ENCODE measurements at places on chromosomes 6 and 20.
A peak's percentile ranks its signal among the peaks of the same experiment; 100 is the strongest.

DNA sequence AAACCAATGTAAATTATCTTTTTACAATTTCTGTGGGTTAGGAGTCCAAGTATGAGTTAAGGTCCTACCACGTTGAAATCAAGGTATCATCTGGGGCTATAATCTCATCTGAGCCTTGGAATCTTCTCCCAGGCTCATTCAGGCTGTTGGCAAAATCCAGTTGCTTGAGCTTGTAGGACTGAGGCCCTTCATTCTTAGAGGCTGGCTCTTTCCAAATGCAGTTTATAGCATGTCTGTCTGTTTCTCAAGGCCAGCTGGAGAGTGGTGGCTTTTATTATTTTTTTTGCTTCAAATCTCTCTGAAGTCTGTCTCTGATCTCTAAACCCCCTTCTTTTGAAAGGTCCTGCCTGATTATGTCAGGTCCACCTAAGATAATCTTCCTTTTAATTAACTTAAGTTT, 177.2 kb upstream of the ASCC3 start:
- no peak for DNase-seq

- DNase-seq: no peak
Observed at GRCh38 chr6:15304337-15305042, 58.6 kb downstream of the JARID2 start.

- no peak for DNase-seq
Observed at GRCh38 chr6:45930420-45931040, 85.1 kb downstream of the CLIC5 start.

DNA sequence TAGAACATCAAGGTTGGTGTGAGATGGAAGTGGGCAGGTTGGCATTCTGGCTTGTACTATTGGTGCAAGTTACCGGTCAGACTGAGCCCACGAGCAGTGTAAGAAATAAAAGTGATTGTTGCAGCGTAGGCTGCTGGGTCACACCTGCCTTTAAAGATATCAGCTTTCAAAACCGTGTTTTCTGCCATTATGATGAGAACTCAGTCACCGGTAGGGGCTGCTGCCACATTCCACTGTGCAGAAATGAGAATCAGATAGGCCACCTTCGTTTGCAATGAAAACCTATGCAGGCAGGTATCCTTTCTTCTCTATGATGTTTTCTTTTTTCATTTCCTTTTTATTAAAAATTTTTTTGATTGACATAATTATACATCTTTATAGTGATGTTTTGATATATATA, 168.5 kb downstream of the MYLK4 start:
- DNase-seq: no peak

GRCh38 chr20:15708984-15709598, 864.2 kb downstream of the KIF16B start:
- peak; percentile 2 for DNase-seq

DNA sequence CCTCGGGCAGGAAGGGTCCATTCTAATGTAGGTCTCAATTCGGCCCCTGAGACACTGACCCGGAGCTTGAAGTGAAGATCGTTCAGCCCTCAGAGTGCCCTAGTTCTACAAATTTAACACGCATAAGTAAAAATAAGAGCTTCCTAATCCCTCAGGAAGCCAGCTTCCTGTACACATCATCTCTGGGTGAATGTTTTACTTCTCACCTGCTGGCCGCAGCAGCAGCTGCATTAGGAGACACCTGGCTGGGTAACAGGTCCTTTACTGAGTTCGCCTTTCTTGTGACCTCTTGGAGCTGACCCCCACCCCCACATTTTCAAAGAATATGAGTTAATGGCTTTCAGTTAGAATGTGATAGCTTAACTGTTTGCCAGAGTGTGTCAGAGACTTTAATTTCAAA, 165.0 kb downstream of the SMOC2 start:
- no peak for DNase-seq

DNA sequence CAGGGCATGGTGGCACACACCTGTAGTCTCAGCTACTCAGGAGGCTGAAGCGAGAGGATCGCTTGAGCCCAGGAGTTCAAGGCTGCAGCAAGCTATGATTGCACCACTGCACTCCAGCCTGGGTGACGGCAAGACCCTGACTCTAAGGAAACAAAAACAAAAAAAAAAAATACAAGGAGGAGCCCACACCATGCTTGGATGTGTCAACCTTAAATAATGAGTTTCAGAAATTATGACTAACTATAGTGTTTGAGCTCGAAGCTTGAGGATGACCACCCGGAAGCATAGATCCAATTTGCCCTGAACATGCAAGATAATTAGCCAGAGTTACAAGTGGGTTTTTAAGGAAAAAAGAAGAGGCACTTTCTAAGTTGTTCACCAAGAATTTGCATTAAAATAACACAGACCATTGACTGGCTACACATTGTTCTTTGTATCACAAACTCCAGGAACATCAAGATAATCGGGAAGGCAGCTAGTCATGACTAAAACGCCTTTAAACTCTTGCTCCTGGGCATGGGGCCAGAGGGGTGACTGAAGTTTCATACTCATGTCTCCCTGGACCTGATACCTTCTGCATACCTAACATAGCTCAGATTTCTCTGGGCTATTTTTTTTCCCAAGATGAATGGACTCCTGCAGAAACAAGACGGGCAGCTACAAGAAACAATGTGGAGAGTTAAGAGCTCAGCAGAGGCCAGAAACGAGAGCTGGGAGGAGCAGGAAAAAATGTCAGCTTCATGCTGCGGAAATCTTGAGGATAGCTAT, 289.6 kb downstream of the PREX1 start:
- DNase-seq: no peak

- no peak for DNase-seq
Observed at GRCh38 chr6:112437058-112437457, 89.9 kb downstream of the RFPL4B start.

GRCh38 chr6:24719125-24719971, at the start of gene C6orf62:
TSS of gene C6orf62 (minus strand) at chr6:24719154. CDS start at chr6:24718668, 486 bp downstream.
- DNase-seq: no peak

DNA sequence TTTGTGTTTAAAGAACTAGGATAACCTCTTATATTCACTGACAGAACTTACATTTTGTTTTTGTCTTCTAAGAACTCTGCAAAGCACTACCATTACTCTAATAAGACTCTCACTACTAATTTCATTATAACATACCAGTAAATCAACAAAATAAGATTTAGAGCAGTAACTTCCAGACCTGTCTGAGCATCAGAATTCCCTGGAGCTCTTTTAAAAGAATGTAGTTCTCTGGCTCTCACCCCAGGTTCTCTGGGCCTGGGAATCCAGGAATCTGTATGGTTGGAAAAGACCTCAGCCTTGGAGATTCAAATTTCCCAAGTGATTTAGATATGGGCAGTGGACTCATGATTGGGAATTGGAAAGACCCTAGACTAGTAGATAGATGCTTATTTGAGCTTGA, 89.4 kb downstream of the JAG1 start:
- no peak for DNase-seq

GRCh38 chr6:144989319-144990107, 704.4 kb downstream of the UTRN start:
- DNase-seq: peak; percentile 83

- no peak for DNase-seq
Observed at GRCh38 chr20:38790200-38791053, 15.1 kb upstream of the PPP1R16B start.

DNA sequence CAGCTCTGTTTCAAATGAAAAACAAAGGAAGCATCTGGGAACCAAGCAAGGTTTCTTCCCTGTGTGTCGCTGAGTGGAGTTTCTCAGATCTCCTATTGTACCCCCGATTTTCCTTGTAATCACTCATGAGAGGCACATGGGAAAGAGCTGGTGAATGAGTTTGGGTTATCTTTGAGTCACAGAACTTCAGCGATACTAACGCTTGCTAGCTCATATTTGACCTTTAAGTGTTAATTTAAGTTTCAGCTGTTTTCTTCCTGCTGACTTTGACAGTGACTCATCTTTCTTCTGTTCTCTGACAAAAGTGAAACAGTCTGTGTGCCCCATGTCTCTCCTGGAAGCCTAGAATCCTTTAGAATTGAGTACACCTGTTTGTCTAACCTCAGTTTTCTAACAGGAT, 261.1 kb upstream of the RGS17 start:
- DNase-seq: no peak

GRCh38 chr6:79005024-79005423, 73.0 kb downstream of the PHIP start:
- DNase-seq: no peak

GRCh38 chr6:158939255-158940159, 60.5 kb downstream of the RSPH3 start:
- no peak for DNase-seq

GRCh38 chr6:56101141-56101553, 146.2 kb downstream of the COL21A1 start:
- no peak for DNase-seq

DNA sequence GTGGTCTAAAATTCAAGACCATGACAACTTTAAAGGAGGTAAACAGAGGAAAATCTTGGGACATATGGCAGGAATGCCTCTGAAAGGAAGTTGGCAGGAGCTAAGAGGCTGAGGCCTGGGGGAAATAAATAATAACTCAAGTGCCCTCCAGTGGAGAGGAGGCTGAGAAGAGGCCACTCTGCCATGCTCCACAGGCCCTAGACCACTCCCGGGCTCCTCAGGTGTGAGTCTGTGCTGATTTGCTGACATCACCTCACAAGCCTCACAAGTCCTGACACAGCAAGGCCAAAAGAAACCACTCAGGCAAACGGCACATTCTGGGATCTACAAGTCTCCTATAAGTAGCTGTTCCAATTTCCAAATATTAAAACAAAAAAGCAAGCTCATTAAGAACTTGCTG, 91.0 kb upstream of the RIPOR2 start:
- DNase-seq: no peak

- no peak for DNase-seq
Observed at GRCh38 chr6:3194535-3195419, 32.7 kb downstream of the TUBB2B start.

GRCh38 chr20:45487231-45487635, 17.7 kb downstream of the WFDC2 start:
- DNase-seq: no peak

- no peak for DNase-seq
Observed at GRCh38 chr20:24702501-24703283, 233.3 kb downstream of the SYNDIG1 start.

DNA sequence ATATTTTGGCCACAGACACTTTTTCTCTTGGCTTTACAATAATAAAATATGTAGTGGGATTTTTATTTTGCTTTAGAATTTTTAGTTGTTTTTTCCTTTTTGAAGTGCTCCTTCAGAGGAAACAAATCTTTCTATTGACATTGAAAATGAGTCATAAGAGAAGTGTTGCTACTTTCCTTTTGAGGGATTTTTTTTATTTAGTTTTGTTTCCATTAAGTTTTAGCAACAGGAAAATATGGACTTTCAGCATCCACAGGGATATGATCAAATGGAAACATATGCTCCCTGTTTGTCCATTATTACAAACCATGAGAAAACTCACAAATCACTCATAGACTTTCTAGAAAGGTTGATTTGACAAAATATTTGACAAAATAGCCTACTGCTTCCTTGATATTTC, 65.3 kb upstream of the BMP2 start:
- DNase-seq: no peak

DNA sequence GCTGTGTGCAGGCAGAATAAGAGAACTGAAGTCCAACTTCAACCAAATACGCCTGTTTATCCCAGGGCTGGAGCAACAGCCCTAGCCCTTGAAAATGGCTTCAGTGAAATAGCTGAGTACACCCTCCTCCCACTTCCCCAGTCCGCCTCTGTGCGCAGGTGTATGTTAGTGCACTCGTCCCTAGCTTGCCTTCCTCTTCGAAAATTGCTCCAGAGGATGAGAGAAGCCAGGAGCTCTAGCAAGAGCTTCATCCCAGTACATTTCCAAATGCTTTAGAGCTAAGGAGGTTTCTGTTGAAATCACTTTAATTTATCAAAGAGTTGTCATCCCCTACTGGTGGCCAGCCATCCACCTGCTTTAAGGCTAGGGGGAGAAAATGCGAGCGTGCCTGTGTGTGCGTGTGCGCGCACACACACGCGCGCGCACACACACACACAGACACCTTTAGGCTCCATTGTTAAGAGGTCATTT, 5.4 kb upstream of the POU3F2 start:
- DNase-seq: no peak

GRCh38 chr6:155045561-155046404, 50.7 kb downstream of the TIAM2 start:
- DNase-seq: no peak

GRCh38 chr20:20214757-20215275, 153.1 kb upstream of the INSM1 start:
- DNase-seq: no peak

GRCh38 chr6:42315991-42316970, 98.6 kb upstream of the MRPS10 start:
- DNase-seq: no peak
